ENCODE measurements at places on chromosomes 1 and 21.

DNA sequence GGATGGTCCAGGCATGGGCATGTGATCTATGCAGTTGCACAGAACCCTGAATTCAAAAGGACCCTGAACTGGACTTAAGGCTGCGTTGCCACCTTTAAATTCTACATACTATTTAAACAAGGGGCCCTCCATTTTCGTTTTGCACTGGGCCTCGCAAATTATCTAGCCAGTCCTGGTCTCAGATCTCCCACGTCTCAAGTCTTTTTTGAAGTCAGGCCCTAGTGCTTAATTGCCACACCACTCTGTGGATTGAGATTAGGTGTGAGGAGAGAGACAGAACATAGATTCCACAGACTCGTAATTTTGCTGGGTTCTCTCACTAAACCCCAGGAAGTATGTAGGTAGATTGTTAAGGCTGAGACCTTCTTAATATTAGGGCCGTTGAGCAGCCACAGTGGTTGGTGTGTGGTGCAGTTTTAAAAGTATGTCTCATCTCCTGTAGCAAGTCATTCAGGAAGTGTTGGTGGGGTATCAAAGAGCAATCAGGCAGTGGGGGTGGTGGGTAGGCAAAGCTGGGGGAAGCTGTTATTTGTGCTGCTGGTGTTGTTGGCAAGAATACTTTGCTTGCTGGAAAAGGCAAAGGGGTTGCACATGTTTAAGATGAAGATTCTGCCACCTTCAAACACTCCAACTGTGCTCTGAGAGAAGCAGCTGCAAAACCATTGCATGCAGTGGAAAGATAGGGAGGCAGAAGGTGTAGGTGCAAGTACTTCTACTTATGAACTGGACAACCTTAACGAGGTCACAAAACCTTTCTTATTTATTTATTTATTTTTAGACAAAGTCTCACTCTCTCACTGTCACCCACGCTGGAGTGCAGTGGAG lies 11.2 kb downstream of the CD84 start:
- DNase-seq: no peak

GRCh38 chr1:162661336-162661735 lies 29.1 kb downstream of the DDR2 start:
- no peak for DNase-seq

DNA sequence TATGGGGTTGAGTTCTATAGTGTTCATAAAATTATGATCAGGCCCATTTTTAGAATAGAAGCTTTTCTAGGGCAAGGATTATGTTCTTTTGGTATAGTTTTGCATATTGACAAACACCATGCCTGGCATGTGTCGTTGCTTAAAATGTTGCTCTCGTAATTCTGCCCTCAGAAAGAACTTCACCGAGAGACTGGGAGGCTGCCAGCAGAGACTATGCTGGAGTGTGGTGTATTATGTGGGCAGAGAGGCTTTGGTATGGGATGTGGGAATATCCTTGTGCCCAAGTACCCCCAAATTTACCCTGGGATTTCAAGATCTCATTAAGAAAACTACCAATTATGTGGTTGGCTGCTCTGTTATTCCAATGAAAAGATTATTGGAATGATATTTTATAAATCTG lies 27.9 kb downstream of the PGM1 start:
- DNase-seq: no peak

DNA sequence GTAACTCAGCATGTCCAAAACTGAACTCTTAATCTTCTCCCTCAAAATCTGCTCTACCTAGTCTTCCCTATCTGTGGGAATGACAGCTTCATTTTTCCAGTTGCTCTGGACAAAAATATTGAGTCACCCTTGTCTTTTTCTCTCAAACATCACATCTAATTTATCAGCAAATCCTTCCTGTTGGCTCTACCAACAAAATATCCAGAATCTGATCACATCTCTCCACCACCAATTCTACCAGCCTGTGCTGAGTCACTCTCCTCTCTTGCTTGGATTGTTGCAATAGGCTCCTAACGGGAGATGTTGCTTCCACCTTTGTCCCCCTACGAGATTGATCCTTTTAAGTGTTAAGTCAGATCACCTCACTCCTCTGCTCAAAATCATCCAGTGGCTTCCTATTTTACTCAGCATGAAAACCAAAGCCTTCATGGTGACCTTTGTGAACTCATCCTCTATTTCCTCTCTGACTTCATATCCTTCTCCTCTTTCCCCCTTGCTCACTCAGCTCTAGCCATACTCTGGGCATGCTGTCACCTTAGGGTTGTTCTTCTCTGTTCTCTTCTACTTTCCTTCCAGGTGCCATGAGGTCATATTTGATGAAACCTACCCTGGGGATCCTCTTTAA lies 21.5 kb upstream of the SMYD2 start:
- no peak for DNase-seq

DNA sequence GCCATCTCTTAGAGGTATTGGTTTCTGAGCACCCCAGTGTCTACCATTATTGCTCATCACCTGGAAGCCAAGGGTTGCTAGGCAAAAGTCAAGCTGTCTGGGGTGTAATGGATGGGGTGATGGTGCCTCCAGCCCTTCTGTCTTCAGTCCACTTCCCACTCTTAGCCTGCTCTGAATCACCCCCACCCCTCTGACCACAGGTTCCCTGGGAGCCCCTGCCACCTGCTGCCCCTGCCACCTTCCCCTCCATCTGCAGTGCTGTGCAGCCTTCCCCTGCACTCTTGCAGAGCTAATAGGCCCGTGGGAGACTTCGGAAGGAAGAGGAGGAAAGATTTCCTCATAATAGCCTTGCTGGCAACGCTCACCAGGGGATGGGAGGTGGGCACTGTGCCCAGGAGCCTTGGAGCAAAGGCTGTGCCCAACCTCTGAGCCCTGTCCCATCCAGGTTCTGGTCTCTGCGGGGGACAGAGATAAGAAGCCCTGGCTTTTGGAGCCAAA lies 35.5 kb downstream of the CAPN2 start:
- DNase-seq: no peak

- DNase-seq: no peak
Observed at GRCh38 chr1:43067977-43068751, 103.9 kb downstream of the EBNA1BP2 start.

DNA sequence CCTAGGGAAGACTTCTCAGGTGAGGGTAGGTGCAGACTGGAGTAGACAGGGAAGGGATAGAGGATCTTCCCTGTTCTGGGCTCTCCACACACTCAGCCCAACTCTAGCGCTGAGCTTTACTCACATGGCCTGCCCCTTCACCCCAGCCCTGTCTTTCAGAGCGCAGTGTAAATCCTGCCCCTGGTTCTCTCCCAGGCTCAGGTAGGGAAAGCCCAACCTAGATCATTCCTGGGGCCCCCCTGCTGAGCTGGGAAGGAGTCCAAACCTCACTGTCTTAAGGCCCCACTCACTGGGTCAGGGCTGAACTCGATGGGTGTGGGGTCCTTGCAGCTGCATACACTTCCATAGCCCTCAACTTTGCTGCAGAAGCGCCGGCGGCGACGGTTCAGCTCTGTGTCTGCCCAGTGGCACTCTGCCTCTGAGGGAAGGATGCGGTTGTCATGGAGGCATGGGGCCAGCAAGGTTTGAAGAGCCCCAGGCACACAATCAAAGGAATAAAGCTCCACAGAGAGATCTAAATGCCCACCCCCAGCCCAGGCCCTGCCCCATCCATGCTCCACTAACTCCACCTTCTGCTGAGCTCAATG lies 4.2 kb downstream of the POMGNT1 start:
- no peak for DNase-seq

GRCh38 chr1:51842261-51842660 lies 36.3 kb downstream of the NRDC start:
- no peak for DNase-seq

DNA sequence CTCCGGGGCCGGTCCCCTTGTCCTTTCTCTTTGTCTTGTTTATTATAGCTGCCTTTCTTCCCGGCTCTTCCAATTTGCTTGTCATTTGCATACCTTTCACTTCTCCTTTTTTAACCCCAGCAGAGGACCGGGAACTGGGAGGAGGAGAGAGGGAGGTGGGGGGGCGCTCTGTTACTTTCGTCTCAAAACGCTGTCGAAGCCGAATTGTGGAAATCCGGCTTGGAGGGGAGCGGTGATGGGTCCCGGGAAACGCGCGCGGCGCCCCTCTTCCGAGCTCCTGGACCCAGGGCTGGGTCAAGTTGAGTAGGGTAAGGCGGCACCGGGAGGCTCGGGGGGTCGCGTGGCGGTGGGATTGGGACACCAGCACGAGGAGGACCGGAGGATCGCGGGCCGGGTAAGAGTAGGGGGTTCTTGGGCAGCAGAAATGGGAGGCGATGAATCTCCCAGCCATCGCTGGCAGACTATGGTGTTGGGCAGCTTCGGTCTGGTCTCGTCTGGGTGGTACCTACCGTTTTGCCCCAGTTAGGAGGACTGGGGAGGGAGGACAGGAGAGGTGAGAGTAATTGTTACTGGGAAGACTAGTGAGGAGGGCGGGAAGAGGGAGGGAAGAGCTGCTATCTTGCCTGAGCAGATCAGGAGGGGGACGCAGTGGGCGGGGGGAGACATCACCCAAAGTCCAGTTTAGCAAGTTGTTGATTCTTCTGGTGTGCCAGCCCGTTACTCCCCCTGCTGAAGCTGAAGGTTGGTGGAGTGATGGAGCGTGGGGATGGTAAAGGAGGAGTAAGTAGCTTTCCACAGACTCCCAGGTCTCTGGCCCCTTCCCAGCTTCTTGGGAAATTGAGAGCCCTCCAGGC lies 1.5 kb downstream of the PROX1 start:
- no peak for DNase-seq

- DNase-seq: no peak
Observed at GRCh38 chr1:180501865-180502360, 464 bp downstream of the ACBD6 start.

DNA sequence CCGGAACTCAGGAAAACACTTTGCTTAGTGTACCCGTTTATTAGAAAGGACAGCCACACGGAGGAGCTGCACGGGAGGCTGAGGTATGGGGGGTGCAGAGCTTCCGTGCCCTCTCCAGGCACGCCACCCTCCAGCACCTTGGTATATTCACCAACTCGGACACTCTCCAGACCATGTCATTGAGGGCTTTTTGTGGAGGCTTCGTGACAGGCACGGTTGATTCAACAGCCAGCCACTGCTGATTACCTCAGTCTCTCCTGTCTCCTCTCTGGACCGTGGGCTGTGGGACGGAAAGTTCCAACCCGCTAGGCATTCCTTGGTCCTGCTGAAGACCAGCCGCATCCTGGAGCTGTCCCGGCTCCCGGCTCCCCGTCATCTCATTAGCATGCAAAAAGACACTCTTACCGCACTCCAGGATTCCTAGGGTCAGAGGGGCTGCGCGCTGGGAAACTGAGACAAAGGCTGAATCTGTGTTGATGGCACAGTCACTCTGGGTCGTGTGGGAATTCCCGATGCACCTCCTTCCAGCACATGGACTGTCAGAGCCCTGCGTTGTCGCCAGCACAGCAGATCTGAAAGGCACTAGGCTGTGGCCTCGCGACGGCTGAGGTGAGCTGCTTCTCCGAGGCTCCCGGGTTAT lies 65.6 kb downstream of the PRKCZ start:
- no peak for DNase-seq

- no peak for DNase-seq
Observed at GRCh38 chr1:87146538-87146937, 182.1 kb upstream of the LMO4 start.

- no peak for DNase-seq
Observed at GRCh38 chr1:212645546-212646543, 37.3 kb downstream of the ATF3 start.

- DNase-seq: no peak
Observed at GRCh38 chr1:218683242-218683641, 338.1 kb downstream of the TGFB2 start.

DNA sequence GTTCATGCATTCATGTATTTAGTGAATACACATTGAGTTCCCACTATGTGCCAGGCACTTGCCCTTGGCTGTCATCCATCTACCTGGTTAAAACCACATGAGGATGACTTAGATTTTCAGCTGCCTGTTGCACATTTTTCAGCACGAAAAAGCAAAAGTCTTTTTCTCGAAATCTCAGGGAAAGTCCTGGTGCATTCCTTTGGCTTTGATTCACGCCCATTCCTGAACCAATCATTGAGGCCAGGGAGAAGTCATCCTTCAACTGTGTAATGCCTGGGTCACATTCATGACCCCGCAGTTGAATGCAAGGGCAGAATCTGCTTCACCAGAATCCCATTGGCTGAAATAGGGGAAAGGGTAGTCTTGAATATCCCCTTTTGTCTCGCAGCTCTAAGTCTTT lies 84.4 kb downstream of the RNF220 start:
- no peak for DNase-seq

- DNase-seq: no peak
Observed at GRCh38 chr1:77976433-77977076, 2.3 kb downstream of the FUBP1 start.

DNA sequence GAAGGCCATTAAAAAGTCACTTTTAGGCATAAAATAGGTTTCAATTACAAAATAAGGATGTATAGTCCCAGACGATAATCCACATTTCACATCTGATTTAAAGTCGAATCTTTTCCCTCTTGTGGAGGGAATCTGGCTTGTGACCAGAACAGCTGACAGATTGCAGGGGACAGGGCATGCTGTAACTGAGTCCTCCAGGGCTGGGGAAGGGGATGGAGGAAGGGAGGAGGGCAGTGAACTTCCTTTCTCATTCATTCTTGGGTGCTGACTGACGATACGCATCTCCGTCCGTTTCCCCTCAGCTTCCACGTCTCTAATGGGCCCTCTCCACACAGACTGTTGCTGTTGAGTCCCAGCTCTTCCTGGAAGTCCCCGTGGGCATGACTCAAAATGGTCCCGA lies 108.1 kb upstream of the CSF3R start:
- no peak for DNase-seq

DNA sequence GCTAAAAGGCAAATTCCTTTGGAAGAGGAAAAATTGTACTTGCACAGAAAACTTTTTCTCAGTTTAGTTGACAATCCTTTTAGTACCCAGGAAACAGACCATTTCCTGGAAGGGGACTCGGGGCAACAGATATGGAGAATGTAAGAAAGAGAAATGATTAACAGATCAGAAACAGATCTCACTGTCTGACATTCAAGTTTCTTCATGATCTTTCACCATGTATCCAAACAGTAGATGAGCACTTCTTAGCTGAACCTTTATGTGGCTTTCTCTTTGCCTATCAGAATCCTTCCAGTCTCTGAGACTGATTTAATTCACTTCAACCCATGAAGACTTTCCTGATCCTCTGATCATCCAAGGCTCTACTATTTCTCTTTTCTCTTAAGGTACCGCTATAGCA lies 2.7 kb downstream of the TTLL7 start:
- DNase-seq: no peak

- no peak for DNase-seq
Observed at GRCh38 chr1:22406722-22407495, 44.7 kb upstream of the ZBTB40 start.

DNA sequence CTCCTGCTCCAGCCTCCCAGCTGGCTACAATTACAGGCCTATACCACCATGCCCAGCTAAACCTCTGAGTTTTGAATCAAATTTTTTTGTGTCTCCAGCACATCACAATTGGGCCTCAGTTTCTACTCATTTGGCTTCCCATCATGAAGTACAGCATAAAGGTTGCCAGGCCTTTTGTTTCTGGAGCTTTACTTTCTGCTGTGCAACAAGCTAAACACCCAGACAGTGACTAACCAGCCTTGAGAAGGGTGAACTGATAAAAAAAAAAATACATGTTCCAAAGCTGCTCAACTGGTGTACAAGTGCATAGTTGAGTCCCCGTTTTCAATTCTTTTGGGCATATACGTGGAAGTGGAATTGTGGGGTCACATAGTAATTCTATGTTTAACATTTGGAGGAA lies 25.1 kb downstream of the TIAM1 start:
- no peak for DNase-seq

- no peak for DNase-seq
Observed at GRCh38 chr21:35954066-35954465, 106.3 kb downstream of the SETD4 start.

GRCh38 chr21:44010429-44010828 lies 1.7 kb upstream of the TRAPPC10 start:
- DNase-seq: no peak

- DNase-seq: no peak
Observed at GRCh38 chr1:168227620-168228019, 1.8 kb downstream of the SFT2D2 start.
